ENCODE measurements at places on chromosomes 1 and 21.

GRCh38 chr1:206578068-206578977 lies 33.9 kb downstream of the EIF2D start:
- no peaks in the 10 kb centered on the region for H3K36me3 ChIP-seq
- peaks cover 4% of the 10 kb centered on the region for H3K4me1 ChIP-seq
- H3K27ac ChIP-seq = no peak overlapping the region
- no peak overlapping the region for H3K4me3 ChIP-seq
- DNase-seq = peak; percentile 51

DNA sequence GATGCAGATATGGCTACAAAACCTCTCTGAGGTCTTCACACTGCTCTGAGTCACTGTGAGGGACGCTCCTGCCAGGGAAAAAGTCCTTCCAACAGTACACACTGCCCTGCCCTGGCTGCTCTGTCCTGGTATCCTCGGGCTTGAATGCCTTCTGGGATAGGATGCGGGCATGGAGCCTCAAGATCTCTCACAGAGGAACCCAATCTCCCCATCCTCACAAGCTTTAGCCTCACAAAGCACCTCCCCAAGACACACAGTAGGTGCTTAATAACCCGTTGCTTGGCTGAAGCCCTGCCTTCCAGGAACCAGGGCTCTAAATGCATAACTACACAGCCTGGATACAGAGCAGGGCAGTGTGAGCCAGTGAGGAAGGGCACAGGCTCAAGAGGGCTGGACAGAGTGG lies 9.2 kb downstream of the RAP1GAP start:
- no peak overlapping the region for H3K27ac ChIP-seq
- peaks cover 60% of the 10 kb centered on the region for H3K27me3 ChIP-seq
- no peak overlapping the region for H3K4me3 ChIP-seq
- no peaks in the 10 kb centered on the region for H3K36me3 ChIP-seq
- DNase-seq = no peak

DNA sequence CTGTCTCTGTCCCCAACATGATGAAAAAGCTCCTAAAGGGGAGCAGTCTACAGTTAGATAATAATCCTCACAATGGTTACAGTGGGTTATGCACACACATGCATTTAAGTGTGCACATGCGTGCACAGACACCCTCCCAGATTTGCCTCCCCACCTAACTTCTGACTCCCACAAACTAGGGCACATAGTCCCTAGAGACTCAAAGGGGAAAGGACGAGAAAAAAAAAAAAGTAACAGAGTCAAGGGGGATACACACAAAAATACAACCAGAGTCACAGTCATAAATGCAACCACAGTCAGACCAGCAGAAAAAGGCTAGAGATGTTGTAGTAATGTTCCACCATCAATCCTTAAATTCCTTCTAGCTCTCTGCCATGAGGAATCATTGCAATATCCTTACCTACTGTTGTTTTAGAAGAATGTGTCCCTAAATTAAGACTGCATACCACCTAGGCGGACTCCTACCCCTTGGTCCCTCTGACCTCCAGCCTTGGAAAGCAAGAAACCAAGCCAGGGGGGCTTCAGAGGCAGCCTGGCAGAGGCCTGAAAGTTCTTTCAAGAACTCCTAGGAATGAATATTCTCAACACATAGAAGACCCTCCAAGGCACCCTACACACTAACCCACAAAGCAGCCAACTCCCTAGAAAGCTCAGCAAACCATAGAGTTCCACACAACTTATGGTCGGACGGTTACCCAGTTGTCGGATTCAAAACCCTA lies 1.3 kb downstream of the CRTC2 start:
- H3K27ac ChIP-seq = peak overlapping the region; percentile 92
- H3K36me3 ChIP-seq = peaks cover 34% of the 10 kb centered on the region
- H3K4me1 ChIP-seq = peaks cover 13% of the 10 kb centered on the region
- peak overlapping the region; percentile 78 for H3K4me3 ChIP-seq
- DNase-seq = no peak

- H3K27me3 ChIP-seq = no peaks in the 10 kb centered on the region
- no peak for DNase-seq
- H3K4me3 ChIP-seq = no peak overlapping the region
- H3K4me1 ChIP-seq = no peaks in the 10 kb centered on the region
These were observed 129.9 kb downstream of the C1orf94 start for GRCh38 chr1:34306568-34306967.

DNA sequence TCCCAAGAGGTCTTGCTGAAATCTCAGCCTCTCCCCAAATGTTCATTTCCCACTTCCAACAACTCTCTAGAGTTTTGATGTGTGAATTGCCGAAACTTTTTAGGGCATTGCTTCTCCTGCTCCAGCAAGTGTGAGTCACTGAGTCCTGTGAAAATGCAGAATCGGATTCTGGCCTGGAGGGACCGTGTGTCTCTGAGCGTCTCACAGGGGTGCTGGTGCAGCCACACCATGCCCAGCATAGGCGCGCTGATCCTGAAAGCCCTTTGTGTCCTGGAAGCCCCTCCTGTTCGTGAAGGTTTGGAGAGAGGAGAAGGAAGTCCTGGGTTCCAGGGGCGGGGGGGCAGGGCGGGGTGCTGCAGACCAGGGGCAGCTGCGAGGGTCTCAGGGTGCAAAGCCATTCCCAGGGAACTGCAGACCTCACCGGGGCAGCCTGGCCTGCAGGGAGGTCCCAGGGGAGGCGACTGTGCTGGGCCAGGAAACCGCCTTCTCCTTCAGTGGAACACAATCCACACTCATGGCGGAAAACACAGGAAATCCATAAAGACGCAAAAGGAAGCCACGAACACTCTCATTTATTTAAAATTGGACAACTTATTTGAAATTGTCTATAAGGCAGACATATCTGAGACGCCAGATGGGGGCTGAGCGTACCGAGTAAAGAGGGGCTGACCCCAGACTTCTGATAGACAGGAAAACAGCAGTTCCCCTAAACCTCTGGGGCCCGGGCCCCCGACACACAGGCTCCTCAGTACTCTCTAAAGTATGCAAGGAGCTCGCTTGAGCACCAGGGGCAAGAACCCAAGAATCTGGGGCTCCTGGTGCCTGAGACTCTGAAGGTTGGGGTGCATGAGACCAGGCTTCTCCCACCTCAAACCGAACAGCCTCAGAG lies 43.5 kb upstream of the ADARB1 start:
- no peak overlapping the region for H3K27ac ChIP-seq
- no peak overlapping the region for H3K4me3 ChIP-seq
- no peaks in the 10 kb centered on the region for H3K27me3 ChIP-seq
- peaks cover 19% of the 10 kb centered on the region for H3K4me1 ChIP-seq
- no peak for DNase-seq
- H3K36me3 ChIP-seq = no peaks in the 10 kb centered on the region

GRCh38 chr1:174243451-174244000 lies 84.2 kb downstream of the RABGAP1L start:
- H3K36me3 ChIP-seq = 0 out of 2 replicates have a peak, but pooled peaks cover 2% of the 10 kb centered on the region
- DNase-seq = peak; percentile 12
- H3K27ac ChIP-seq = no peak overlapping the region
- H3K4me1 ChIP-seq = no peaks in the 10 kb centered on the region

- no peak overlapping the region for H3K27ac ChIP-seq
- H3K36me3 ChIP-seq = no peaks in the 10 kb centered on the region
- no peaks in the 10 kb centered on the region for H3K27me3 ChIP-seq
These were observed 43.3 kb downstream of the BACE2 start for GRCh38 chr21:41211060-41211805.

- H3K27ac ChIP-seq = no peak overlapping the region
- H3K4me1 ChIP-seq = no peaks in the 10 kb centered on the region
- H3K4me3 ChIP-seq = no peak overlapping the region
- no peaks in the 10 kb centered on the region for H3K27me3 ChIP-seq
These were observed 120.7 kb downstream of the BACH1 start for GRCh38 chr21:29419422-29419821.

- H3K4me3 ChIP-seq = no peak overlapping the region
- H3K27ac ChIP-seq = no peak overlapping the region
- DNase-seq = no peak
- no peaks in the 10 kb centered on the region for H3K4me1 ChIP-seq
- H3K27me3 ChIP-seq = peaks cover 8% of the 10 kb centered on the region
- no peaks in the 10 kb centered on the region for H3K36me3 ChIP-seq
These were observed 6.5 kb upstream of the RPTN start for GRCh38 chr1:152165286-152166077.

DNA sequence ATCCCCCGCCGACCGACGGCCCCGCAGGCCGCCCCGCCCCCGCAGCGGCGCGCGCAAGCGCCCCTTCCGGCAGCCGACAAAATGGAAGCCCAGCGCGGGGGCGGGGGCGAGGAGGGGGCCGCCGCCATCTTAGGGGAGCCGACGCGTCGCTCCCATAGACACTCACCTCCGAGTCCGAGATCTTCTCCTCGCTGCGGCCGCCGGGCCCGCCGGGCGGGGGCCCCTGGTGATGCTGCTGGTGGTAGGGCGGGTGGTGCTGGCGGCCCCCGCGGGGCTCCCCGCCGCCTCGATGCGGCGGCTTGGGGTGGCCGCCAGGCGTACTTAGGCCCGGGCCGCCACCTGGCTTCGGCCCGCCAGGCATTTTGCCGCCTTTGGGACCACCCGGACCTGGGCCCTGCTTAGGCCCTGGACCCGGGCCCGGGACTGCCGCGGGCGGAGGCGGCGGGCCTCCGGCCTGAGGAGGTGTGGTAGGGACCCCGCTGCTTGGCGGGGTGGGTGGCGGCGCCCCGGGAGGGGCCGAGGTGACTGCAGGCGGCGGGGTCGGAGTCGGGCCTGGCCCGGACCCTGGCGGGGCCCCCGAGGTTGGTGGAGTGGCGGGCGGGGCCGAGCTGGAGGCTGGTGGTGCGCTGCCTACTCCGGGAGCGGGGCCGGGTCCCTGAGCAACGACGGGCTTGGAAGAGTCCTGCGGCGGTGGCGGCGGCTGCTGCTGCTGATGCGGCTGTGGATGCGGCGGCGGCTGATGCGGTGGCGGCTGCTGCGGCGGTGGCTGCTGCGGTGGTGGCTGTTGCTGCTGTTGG lies 691 bp downstream of the SFPQ start:
- H3K4me1 ChIP-seq = peaks cover 4% of the 10 kb centered on the region
- peak; percentile 67 for DNase-seq
- H3K4me3 ChIP-seq = peak overlapping the region; percentile 74
- H3K27me3 ChIP-seq = no peaks in the 10 kb centered on the region
- peaks cover 39% of the 10 kb centered on the region for H3K36me3 ChIP-seq
- peak overlapping the region; percentile 95 for H3K27ac ChIP-seq
